ENCODE measurements at places on chromosomes 5 and 9.

DNA sequence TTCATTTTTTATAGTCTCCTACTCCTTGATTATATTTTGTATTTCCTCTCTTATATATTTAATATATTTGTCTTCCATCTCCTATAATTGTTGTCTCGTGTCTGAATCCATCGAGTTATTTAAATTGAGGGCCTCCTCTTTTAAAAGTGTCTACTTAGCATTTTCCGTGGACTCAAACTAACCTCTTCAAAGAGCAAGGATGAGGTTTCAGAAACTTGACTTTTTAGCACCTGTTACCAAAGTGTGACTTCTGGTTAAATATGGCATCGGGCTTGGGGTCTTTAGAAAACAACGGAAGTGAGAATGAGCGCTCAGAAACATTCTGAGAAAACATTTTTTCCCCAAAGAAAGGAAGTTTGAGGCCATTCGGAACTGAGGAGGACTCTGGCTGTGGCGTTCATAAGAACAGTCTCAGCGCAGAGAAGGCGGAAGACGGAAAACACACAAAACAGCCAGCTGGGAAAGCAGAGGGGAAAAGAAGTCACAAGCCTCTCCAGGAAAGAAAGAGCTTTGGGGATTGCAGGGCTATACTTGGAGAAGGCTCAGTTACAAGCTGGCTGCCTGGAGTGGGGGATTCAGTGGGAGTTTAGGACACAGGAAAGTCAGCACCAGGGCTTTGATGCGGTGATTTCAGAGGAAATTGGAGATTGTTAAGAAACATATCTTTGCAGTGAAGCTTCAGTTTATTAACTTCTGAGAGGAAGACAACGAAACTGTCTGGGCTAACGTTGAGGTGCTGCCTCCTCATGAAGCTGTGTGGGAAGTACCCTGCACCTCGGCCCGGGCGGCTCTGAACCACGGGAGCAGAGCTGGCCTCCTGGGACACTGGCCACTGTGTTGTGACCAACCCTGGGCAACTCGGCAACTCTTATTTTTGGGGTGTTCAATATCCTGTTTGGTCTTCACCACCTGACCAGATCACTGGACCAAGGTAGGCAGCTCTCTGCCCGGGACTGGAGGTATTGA is 25.1 kb upstream of the IRX2 start:
- DNase-seq, result no peak

GRCh38 chr9:3922846-3923245 is 377.0 kb downstream of the GLIS3 start:
- DNase-seq, result no peak

DNA sequence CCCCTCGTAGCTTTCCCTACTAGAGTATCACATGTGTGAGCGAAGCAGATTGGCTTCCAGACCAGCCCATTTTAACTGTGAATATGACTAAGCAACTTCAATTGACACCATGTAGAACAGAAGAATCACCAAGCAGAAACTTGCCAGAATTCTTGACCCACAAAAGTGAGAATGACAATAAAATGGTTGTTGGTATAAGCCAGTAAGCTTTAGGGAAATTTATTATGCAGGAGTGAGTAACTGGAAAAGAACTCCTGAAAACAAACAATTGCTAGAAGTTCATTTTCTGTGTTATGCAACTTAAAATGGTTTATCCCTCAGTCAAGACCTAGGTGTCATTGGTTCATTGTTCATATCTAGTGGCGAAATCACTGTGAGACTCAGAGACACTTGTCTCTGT is 303.1 kb downstream of the DMRT2 start:
- no peak for DNase-seq

GRCh38 chr5:26868504-26868903 is 169.9 kb downstream of the CDH9 start:
- no peak for DNase-seq

DNA sequence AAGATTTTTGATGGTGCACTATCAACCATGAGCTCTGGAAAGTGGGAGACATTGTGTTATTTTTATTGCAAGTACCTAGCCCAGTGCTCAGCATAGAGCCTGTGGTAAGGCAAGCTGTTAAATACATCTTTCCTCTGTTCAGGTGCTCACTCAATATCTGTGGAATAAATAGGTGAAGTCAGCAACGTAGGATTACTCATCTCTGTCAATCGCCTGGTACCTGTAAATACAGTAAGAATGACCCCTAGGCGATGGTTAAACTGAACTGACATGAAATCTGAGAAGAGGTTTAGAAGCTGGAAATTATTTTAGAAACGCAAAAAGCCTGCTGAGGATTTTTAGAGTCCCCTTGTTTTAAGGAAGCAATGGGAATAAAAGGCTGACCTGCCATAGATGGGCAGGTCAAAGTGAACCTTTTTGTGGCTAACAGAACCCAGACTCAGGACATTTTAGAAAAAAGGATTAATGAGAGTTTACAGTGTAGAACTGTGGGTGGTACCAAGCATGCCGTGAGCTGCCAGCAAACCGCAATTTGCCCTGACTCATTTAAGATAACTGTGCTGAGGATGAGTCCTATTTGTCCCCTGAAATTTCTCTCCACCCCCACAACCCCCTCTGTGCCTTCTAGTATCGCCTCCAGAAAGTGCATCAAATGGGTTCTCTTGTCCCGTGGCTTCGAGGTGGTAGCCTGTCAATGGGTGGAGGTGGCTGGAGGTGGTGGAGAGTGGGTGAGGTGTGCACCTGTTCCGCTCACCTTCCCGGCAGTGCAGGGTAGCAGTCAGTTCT is 375.1 kb downstream of the MED10 start:
- no peak for DNase-seq

GRCh38 chr9:3507395-3508077 is 18.3 kb downstream of the RFX3 start:
- DNase-seq, result no peak

DNA sequence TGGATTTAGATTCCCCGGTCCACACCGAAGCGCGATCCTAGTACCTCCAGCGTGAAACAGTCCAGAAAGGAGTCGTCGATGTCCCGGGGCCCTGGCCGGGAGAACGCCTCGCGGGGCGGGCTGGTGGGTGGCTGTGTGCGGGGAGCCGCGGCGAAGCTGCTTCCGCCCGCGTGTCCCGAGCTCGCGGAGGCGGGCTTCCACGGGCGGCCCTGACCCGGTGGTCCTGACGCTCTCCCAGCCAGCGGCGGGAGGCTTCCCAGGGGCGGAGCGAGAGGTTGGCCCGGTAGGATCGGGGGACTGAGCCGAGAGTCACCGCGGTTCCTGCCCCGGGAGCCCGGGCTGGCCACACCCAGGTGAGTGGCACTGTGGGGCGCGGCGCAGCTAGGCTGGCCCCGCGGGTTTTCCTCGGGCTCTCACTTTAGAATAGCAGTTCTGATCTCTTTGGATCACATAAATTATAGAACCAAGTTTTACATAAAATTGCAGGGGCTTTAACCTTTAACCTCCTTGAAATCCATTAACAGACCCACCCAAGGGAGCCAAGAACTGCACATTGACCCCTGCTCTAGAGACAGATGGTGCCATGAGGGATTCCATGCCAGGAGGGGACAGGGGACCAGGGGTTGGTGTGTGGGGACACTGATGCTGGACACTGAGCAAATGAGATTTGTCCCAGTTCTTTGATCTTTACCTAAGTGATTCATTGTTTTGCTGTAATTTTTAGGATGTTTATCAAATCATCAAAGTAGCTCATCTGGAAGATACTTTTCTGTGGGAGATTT is 29.2 kb upstream of the IL31RA start:
- DNase-seq, result no peak
